Left hindlimb (tissue), 1 donor: ENCODE measurements at places on chromosomes 3 and 15.
A peak's percentile ranks its signal among the peaks of the same experiment; 100 is the strongest.

DNA sequence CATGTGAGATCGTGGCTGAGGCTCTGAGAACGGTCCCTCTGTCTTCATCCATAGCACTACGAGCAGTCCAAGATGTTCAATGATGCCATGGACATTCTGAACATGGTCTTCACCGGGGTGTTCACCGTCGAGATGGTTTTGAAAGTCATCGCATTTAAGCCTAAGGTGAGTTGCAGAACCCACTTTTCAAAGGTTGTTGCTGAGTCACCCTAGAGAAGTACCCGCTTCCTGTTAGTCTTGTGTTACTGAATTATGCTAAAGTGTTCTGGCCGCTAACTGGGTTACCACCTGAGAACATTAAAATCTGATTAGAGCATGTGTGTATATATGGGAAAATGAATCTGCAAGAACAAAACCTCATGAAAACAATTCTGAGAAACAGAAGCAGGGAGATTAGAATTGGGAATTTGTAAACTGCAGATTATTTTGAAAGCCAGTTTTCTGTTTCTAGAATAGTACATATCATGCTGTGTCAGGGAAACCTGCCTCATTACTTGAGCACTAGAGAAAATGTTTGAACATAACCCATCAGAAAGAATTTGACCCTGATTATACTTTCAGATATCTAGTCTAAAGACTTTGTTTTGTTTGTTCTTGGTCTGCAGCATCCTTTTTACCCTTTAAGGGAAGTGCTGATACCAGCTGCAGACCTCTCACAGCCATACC lies 92.6 kb downstream of the CHDH start:
- DNase-seq = no peak

DNA sequence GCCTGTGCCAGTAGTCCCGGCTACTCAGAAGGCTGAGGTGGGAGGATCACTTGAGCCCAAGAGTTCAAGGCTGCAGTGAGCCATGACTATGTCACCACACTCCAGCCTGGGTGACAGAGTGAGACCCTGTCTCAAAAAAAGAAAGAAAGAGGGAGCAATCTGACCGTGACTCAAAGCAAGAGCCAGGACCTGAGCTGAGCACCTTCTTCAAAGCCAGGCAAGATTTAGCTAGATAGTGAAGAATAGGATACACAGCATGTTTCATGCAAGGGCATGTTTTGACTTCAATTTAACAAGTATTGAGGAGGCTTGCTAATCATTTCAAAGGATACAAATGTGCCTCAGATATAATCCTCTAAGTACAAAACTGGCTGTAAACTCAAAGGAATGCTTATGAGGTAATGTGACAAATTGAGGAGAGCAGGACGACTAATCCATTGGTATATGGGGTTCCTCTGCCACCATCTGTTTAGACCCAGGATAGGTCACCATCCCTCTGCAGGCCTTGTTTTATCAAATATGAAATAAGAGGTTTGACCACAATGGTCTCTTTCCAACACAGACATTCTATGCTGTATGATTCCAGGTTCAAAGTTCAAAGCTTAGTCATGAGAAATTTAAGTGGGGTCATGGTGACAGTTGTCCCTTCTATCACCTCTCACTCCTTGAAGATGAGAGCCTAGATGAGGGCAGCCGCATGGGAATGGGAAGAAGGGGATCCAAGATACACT lies 33.2 kb downstream of the RAB27A start:
- DNase-seq = no peak

- no peak for DNase-seq
Observed at GRCh38 chr15:71276336-71276665, 161.0 kb downstream of the THSD4 start.

DNA sequence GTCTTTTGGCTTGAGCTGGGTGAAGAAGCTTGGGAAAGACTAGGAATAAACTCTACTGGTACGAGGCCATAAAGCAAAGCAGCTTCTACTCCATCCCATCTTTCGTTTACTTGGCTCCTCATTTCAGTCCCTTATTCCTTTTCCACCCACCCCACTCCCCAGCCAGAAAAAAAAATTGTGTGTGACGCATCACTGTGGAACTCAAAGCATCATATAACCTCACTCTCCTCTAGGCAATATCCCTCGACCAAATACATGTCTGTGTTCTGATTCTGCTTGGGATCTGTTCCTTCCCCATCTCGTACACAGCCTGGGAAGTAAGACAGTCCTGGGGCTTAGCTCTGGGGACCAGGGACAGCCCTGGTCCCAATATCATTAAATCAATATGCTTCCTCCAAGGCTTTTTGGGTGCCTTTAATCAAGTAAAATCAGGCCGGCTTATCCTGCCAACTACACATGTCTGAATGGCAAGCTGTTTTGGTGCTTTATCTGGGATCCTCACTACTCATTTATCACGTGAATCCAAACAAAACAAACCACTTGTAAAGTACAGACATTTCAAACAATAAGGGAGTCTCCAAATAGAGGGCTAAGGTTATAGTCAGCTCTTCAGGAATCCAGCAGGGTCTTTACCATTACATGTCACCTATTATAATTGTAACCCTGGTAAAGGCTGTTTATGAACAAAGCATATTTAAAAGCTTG lies 74.9 kb upstream of the ZBED2 start:
- no peak for DNase-seq

DNA sequence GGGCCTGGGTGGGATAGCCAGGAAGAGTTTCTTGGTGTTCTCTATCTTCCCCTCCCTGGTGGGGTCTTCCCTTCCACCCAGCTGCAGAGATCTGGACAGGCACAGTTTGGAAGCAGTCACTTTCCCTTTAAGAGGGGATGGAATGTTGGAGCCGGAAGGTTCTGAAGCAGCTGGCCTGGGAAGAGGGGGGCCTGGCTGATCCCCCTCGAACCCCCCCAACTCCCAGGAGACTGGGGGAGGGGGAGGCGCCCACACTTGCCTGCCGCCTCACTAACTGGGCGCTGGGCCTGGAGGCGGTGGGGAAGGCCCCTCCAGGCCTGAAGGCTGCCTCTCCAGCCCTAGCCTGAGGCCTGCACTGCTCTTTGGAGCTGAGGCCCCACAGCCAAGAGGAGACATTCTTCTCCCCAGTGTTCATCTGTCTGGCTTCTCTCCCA lies 1.4 kb downstream of the DVL3 start:
- peak; percentile 84 for DNase-seq

DNA sequence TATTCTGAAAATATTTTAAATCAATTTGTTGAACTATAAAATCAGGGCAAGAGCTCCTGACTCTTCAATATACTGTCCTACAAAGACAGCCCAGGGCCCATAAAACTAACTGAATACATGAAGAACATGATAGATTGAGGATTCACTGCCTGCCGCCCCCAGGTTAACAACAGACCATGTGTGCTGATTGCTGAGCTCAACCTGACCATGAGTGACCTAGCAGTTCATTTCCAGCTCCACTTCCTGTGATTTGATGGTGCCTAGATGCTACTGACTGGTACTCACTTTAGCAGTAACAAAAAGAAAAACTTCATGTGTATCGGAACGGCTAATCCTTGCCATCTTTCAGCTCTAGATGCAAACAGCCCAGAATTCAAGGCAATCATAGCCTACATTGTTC lies 9.6 kb upstream of the KLF13 start:
- no peak for DNase-seq

DNA sequence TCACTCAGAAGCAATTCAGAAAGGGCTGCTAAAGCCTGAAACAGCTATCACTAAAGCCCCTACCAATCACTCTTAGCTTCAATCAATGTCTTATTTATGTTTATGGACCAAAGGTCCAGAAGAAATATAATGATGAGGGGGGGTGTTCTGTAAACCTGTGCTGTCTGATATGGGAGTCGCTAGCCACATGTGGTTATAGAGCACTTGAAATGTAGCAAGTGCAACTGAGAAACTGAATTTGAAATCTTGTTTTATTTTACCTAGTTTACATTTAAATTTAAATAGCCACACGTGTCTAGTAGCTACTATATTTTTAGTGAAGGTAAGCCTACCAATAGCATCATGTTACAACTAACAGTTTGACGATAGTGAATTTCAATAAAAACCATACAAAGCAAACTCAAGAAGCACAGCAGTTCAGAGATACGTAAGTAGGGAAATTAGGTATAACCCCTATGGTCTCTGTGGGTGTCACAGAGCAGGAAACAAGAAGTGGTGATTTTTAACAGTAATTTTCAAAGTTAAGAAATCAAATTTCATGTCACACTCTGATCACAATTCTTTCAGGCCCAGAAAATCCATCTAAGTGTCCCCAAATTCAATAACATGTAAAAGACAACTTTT lies 3.6 kb downstream of the POU1F1 start:
- no peak for DNase-seq

- DNase-seq = no peak
Observed at GRCh38 chr3:58731673-58732072, 65.1 kb upstream of the FAM3D start.

GRCh38 chr3:132900481-132900880 lies 137.7 kb upstream of the TMEM108 start:
- no peak for DNase-seq

DNA sequence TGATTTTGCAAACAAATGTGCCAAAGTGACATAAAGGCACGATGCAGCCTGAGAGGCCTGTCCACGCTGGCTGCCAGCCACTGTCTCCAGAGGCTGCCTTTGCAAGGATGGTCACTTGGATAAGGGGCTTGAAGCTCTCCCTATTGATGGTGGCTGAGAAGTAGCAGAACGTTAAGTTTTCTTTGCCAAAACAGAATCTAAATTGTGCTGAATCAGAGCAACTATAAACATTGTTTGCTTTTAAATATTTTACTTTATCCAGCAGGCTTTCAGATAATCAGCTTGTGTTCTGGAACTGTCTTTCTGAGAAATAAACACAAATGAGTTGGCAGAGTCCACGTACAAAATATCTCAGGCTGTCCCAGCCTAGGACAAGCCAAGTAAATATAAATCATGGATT lies 23.8 kb upstream of the CNBP start:
- no peak for DNase-seq

GRCh38 chr15:71083349-71083748 lies 31.9 kb upstream of the THSD4 start:
- peak; percentile 75 for DNase-seq

DNA sequence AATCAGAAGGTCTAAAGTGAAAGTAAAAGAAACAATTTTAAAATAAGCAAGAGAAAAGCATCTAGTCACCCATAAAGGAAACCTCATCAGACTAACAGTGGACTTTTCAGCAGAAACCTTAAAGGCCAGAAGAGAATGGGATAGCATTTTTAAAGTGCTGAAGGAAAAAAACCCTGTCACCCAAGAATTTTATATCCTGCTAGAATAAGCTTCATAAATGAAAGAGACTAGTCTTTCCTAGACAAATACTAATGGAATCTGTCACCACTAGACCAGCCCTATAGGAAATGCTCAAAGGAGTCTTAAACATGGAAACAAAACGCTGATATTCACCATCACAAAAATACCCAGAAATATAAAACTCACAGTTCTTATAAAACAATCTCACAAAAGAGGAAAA lies 46.9 kb downstream of the TAMM41 start:
- no peak for DNase-seq

DNA sequence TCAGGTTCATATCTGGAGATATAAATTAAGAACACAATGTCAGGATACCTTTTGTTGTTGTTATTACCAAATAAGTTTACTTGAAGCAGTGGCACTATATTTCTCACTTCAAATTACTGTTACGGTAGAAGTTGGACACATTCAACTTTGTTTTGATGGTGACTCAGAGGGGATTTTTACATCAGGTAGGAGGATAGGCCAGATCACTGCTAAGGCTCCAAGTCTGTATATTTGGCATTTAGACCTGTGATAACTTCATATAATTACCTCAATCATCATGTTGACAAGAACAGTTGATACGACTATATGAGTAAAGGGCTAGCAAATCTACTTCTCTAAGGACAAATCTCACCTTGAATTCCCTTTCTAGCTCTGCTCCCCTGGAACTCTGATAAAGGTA lies 15.6 kb downstream of the LZTFL1 start:
- DNase-seq = no peak

- DNase-seq = no peak
Observed at GRCh38 chr3:65642883-65643282, 395.8 kb downstream of the MAGI1 start.

- DNase-seq = no peak
Observed at GRCh38 chr3:18343809-18344208, 81.3 kb downstream of the SATB1 start.

- DNase-seq = no peak
Observed at GRCh38 chr3:118977118-118977517, 57.5 kb downstream of the IGSF11 start.

- DNase-seq = no peak
Observed at GRCh38 chr3:157868196-157868595, 238.0 kb downstream of the SHOX2 start.

- no peak for DNase-seq
Observed at GRCh38 chr3:128073185-128073725, 21.0 kb downstream of the SEC61A1 start.

DNA sequence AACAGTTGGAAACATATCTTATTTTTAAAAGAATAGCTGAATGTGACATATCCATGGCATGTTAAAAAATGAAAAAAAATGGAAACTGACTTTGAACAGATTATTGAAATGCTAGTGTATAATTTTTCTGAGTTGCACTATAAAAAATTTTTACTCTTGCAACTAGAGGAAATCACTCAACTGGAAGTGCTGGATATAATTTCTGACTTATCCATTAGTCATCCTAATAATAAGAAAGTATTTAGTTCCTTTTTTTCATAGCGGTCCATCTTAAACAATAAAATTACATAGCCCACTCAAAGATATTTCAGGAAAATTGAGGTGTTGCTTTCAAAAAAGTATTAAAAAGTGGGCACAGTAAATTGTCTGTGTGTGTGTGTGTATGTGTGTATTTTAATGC lies 80.7 kb downstream of the MBNL1 start:
- no peak for DNase-seq

- DNase-seq = no peak
Observed at GRCh38 chr3:192940129-192940528, 22.5 kb upstream of the MB21D2 start.

- DNase-seq = peak; percentile 93
Observed at GRCh38 chr3:197791113-197791891, at the start of gene LRCH3. LRCH3 (plus strand) TSS chr3:197791254; CDS start chr3:197791279, 25 bp downstream.
